GM12878 (cell line): ENCODE measurements at places on chromosomes 2 and 18.

DNA sequence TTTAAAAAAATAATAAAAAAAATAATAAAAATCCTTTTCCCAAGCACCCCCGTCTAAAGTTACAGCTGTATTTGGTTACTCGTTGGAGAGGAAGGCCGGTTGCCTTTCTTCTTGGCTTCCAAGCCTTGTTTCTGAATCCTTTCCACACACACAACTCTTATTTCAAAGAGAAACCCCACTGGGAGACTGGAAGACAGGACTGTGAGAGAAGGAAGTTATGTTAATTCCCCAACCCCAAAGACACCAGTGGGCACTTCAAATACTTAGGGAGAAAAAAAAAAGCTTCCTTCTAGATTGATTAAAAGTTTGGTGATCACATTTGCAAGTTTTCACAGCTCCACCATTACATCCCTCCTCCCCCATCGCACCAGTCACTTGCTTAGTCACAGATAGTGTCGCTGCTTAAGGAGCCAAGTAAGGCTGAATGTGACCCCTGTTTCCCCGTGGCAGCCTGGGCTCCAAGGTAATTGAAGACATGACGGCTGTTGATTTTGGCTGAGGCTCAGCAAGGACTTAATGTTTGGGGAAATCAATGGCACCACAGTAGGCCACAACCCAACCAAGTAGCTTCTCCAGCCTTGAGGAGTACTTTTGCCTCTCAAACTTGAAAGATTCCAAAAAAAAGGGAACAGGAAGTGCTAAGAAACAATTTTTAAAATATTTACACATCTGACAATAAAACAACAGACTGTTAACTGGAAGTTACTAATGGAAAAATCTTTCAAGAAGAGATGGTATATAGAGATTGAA lies 40.8 kb upstream of the FRZB start:
- DNase-seq = no peak

DNA sequence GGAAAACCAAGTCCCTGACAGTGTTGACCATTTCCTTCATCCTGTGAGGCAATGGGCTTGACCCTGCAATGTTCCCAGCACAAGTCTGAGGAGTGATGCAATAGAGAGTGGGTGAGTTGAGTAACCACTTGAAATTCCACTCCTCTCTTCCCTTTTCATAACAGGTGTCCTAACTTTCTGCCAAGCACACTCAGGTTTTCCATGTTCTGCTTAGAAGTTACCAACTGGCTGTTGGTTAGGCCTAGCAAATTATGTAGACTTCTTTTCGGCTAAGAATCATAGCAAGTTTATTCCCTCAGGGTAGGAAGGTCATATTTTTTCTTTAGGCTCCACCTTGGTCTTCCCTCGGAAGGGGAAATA lies 11.5 kb downstream of the GNLY start:
- DNase-seq = no peak

DNA sequence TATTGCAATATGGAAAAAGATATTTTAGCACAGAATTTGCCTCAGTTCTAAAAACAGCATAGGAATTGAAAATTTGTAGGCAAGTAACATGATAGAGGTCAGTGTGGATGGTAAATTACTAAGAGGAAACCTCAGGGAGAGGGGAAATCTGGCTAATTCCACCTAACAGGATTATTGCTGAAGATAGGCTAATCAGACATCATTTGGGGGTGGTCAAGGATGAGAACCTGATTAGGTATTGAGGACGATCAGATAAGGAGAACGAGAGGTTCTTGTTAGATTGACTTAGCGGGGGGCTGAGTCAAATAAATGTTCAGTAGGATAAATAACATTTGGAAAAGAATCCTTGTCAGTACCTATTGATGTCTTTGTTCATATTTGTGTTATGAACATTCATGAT lies 543.2 kb upstream of the LRRTM4 start:
- no peak for DNase-seq

GRCh38 chr2:15472133-15472532 lies 89.0 kb downstream of the NBAS start:
- DNase-seq = no peak

DNA sequence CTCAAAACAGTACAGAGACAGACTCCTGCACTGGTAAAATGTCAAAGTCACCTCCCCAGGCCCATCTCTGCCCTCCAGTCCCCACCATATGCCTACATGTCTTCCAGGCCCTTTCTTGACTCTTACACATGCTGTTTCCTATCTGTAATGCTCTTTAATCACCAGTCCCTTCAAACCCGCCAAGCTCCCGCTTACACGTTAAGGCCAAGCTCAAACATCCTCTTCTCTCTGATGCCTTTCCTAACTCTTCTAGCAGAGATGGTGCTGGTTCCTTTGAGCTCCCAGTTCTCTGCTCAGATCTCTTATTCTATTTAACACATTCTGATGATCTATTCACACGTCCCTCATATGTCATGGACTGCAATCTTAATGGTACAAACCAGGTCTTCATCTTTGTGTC lies 5.0 kb downstream of the EVA1A start:
- no peak for DNase-seq
